ENCODE measurements at places on chromosomes 7 and 10.
A peak's percentile ranks its signal among the peaks of the same experiment; 100 is the strongest.

- DNase-seq = peak; percentile 85
Measured at GRCh38 chr7:75055830-75056772, 17.5 kb downstream of the RCC1L start.

DNA sequence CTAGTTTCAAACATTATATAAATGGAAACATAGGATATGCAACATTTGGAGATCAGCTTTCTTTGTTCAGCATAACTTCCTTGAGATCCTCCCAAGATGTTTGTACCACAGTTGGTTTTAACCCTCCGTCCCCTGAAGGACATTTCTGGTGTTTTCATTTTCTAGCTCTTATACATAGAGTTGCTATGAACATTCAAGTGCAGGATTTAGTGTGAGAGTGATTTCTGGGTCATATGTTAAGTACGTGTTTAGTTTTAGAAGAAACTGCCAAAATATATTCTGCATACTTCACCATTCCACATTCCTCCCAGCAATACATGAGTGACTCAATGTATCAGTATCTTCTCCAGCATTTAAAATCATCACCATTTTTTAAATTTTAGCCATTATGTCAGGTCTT, 588.7 kb upstream of the PFKP start:
- no peak for DNase-seq

GRCh38 chr10:1393481-1393880, 337.3 kb downstream of the WDR37 start:
- DNase-seq = no peak

GRCh38 chr10:13139676-13140075, 21.7 kb upstream of the MCM10 start:
- no peak for DNase-seq

GRCh38 chr10:20327954-20328353, 511.7 kb downstream of the PLXDC2 start:
- no peak for DNase-seq

GRCh38 chr7:127792528-127793342, 140.7 kb downstream of the SND1 start:
- no peak for DNase-seq

- DNase-seq = peak; percentile 58
Measured at GRCh38 chr7:127885843-127886242, 145.4 kb downstream of the LRRC4 start.

DNA sequence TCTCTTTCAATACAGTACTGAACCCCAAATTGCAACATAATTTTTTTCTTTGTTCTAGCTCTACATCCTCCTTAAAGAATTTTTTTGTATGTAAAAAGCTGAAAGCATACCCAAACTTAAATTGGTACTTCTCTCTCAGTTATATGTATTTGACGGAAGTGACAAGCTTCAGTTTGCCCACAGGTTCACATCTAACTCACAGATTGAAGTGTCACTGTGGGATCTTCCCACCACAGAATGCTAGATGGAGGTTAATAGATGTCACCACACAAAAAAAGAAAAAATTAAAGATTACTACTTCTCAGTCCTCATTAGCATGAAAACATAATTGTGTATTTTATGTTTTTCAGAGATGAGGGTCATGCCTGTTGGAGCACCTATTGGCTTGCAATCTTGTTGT, 150.9 kb upstream of the GHITM start:
- DNase-seq = no peak

DNA sequence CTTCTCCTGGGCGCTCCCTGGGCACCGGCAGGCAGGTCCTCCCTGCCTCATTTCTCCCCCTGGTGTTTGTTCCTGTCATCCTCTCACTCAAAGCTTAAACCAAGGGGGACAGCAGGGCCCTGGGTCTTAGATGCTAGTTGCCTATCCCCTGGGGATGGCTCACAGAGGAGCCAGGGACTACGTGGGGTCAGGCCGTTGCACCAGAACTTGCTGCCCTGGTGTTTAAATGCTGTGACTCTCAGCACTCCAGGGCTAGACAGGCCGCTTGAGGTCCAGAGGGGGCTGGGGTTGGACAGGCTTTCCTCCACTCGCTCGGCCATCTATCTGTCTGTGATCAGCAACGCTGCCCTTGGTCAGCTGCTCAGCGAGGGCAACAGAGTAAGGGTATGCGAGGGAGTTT, 340.3 kb downstream of the CXCL12 start:
- no peak for DNase-seq

- no peak for DNase-seq
Measured at GRCh38 chr10:64648915-64649314, 1127.7 kb downstream of the REEP3 start.

DNA sequence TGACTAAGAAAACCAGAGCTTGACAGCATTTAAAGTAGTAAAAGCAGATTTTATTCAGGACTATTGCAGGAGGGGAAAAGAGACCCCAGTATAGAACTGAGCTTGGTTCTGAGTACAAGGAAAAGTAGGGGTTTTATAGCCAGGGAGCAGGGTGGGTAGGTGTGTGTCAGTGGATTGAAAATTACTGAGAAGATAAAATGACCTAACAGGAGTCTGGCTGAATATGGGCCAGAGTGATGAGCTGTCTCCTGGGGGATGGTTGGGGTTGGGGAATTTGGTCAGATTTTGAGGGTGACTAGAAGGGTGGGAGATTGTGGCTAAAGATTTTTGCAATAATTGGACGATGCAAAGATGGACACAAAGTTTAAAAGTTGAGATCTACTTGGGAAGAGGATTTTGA, 114.0 kb downstream of the ST7 start:
- DNase-seq = no peak

- no peak for DNase-seq
Measured at GRCh38 chr7:104272767-104273384, 55.5 kb upstream of the LHFPL3 start.

- DNase-seq = no peak
Measured at GRCh38 chr7:134512271-134512670, 15.1 kb upstream of the AKR1B10 start.

- no peak for DNase-seq
Measured at GRCh38 chr7:128148676-128149075, 92.4 kb upstream of the LEP start.

Data from femur (tissue), 1 donor.